Stimulated activated CD8-positive, alpha-beta memory T cell treated with anti-CD3 and anti-CD28 coated beads, Interleukin-7, amount 100 ng/mL, for 1 hour (primary cell): ENCODE measurements at places on chromosomes 4 and X.

GRCh38 chrX:120549483-120550452 lies 11.0 kb downstream of the CUL4B start:
- no peak for DNase-seq

DNA sequence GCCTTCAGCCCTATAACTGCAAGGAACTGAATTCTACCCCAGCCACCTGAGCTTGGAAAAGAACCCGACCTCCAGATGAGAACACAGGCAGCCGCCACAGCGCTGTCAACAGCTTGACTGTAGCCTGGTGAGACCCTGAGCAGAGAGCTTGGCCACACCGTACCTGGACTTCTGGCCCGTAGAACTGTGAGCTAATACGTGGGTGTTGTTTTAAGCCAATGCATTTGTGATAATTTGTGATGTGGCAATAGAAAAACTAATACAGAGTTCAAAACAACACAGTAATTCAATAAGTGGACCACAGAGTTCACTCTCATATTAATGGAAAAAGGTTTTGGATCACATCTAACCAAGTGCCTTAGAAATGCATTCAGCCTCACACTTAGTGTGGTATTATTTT lies 96.6 kb upstream of the TBL1X start:
- DNase-seq = no peak

DNA sequence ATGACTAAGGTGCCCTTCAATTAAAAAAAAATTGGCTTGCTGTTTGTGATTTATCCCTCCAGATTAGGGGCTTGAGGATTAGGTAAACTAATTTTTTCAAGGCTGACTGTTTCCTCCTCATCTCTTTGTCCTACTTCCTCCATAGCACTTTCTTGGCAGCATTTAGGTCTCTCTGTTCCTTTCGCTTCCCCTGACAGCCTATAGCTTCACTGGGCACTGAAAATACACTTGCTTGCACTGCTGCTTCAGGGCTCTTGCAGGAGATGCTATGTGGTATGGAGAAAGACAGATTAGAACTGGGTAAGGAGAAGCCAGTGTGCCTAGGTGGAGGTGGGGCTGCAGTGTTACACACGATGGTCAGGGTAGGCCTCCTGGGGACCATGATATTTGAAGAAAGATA lies 112.3 kb upstream of the SFRP2 start:
- no peak for DNase-seq

- no peak for DNase-seq
Measured at GRCh38 chrX:1493877-1494510, 41.3 kb upstream of the ASMTL start.

DNA sequence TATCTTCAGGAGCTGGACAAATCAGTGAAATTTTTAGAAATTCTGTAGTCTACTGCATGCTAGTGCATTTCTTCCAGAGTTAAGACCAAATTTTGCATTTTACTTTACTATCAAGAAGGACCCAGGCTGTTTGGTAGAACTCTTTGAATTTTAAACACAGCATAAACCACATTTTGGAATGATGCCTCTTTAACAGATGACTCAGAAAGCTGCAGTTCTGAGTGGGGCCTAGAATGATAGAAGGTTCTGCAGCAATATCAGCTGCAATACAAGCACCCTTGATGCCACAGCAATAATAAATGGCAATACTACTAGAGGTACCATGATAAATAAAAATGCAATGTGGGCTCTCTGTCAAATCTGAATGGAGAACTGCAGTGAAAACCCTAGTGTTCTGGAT lies 198.7 kb downstream of the TMA16 start:
- no peak for DNase-seq

- no peak for DNase-seq
Measured at GRCh38 chr4:94451051-94451694, 569 bp upstream of the PDLIM5 start.
